Anterior cingulate cortex (tissue), 58 donors: ENCODE measurements at places on chromosomes 2 and 18.

DNA sequence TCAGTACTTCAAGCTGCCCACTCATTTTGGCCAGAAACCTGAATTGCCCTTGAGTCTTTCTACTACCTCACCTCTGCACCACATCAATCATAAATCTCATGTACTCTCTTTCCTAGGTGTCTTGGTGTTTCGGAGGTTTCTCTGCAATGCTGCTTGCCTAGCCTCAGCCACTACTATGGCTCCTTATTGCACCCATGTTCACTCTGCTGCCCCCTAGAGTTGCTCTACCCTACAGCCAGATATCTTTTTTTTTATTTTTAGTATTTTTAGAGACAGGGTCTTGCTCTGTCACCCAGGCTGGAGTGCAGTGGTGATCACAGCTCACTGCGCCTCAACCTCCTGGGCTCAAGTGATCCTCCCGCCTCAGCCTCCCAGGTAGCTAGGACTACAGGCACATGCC, 413.0 kb downstream of the PTPRM start:
- DNase-seq, result no peak

DNA sequence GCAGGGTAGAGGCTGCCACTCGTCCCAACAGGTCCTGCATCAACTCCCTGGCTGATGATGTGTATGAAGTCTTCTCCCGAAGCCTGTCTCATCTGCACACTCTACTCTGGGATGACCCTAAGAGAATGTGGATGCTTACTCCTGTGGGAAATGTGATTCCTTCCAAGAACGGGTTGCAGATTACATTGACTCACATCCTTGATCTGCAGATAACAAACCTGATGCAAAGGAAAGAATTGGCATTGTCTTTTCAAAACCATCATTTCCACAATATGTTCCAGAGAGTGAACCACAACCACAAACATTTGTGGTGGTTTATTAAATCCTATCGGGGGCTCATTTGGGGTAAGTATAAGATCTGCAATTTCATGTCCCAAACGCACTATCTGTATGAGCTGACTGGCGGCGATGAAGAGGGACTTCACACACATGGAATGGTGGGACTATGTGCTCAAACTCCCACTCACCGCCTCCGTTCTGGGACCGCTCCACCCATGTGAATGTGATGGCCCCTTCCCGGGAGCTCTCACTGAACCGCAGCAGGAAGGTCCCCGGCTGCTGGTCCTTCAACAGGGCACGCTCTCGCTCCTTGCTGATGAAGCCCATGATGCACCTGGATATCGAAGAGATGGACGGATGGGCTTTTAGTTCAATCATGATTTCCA, 35.5 kb downstream of the STAT1 start:
- no peak for DNase-seq

- no peak for DNase-seq
Measured at GRCh38 chr2:119192893-119193292, 30.7 kb upstream of the STEAP3 start.

DNA sequence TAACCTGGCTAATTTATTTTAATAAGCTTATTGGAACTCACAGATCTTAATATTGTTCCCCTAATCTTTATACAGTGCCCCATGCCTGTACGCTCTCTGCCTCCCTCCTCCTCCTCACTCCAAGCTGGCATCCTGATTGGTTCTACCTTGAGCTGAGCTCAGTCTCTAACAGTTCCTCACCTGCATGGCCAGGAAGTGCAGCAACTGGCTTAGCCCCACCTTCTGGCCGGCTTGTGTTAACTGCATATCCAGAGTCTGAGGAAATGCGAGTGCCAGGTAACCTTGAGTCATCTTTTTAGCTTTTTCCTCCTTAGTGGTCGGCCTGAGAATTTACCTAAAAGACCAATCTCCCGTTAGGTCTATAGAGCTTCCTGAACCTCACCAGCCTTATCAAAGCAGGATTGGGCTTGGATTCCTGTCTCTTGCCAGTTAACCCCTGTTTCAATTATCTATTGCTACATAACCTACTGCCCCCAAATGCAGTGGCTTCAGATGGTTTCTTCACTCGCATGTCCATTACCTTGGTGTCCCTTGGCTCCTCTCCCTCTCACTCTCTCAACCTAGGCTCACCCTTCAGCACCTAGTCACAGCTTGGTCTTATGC, 89.5 kb upstream of the STK39 start:
- no peak for DNase-seq

DNA sequence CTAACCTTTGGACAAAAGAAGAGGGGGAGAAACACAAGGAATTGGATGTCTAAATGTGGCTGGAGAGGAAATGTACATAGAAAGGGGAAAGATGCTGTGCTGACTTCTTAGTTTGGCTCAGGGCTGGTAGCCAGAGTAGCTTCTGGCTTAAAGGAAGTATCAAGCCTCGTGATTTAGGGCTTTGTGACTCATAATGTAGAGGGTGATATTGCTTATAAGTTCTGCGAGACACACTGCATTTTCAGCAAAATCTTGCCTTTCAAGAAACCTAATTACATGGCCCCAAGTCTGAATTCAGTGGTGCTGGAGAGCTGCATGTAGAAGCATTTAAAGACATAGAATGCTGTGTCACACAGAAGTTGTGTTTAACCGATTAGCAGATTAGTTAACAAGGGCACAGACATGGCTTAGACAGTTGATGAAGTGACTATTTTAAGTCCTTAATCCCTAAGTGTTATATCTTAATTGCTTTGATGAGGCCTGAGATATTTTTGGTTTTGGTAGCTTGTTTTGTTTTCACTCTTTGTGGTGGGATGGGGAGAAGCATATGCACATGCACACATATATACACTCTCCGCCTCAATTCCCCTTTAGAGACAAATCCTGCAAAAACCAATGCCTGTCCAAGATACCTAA, 66.4 kb downstream of the EPAS1 start:
- DNase-seq, result no peak

- DNase-seq, result no peak
Measured at GRCh38 chr2:160310118-160310828, 110.2 kb upstream of the ITGB6 start.

GRCh38 chr18:36772241-36772723, 56.5 kb downstream of the TPGS2 start:
- DNase-seq, result no peak

DNA sequence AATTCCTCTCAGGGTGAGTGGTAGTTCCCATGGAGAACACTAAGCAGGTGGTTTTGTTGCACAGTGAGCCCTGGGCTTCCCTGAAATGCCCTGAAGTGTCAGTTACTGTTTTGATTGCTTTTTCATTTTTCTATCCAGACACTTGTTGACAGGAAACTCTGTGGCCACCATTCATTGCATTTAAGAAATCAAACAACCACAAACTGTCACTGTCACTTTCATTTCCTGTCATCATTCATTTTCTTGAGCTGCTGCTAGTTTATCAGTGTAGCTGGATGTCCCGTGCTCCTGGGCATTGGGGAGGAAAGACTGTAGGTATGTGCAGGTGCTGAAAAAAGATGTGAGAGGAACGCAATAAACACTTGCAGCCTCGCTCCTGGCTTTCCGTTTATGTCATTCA, 891.6 kb upstream of the ZEB2 start:
- no peak for DNase-seq

DNA sequence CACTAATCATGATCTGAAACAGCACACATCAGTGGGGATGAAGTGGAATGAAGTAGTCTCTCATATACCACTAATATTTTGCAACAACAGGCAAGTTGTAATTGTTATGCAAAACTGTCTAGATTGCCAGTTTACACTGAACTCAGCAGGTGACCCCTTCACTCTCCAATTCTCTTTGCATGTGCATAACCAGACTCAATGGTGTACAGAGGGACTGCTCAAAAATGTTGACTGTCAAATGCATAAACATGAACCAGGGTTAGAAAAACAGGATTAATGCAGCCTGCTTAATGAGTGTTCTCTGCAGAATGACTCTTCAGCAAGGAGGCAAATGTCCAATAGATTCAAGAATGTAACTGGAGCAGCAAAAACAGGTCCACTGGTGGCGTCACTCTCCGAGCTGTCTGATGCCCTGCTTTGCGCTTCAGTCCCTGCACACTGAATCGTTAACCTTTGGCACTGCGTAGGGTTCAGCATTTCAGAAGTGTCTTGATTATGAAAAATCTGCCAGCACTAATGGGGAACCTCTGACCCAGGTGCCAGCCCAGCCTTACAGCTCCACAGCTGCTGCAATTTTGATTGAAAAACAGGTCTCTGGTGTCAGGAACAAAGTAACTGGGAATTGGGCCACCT, 209.3 kb downstream of the TDRD15 start:
- no peak for DNase-seq

DNA sequence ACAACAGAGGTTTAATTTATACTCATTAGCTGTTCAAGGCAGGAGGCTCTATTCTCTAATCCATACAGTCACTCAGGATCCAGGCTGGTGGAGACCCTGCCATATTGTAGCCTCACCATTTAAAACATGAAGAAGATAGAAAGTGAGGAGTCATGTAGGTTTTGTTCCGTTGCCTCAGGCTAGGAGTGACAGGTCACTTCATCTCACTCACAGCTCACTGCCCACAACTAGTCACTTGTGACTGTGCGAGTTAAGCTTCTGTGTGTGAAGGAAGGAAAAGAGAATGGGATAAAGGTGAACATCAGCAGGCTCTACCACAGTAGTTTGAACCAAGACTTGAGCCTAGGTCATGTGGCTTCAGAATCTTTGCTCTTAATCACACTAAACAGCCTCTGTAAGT, 9.0 kb upstream of the IGFBP2 start:
- DNase-seq, result no peak

- DNase-seq, result no peak
Measured at GRCh38 chr2:236120141-236120601, 48.0 kb downstream of the GBX2 start.

DNA sequence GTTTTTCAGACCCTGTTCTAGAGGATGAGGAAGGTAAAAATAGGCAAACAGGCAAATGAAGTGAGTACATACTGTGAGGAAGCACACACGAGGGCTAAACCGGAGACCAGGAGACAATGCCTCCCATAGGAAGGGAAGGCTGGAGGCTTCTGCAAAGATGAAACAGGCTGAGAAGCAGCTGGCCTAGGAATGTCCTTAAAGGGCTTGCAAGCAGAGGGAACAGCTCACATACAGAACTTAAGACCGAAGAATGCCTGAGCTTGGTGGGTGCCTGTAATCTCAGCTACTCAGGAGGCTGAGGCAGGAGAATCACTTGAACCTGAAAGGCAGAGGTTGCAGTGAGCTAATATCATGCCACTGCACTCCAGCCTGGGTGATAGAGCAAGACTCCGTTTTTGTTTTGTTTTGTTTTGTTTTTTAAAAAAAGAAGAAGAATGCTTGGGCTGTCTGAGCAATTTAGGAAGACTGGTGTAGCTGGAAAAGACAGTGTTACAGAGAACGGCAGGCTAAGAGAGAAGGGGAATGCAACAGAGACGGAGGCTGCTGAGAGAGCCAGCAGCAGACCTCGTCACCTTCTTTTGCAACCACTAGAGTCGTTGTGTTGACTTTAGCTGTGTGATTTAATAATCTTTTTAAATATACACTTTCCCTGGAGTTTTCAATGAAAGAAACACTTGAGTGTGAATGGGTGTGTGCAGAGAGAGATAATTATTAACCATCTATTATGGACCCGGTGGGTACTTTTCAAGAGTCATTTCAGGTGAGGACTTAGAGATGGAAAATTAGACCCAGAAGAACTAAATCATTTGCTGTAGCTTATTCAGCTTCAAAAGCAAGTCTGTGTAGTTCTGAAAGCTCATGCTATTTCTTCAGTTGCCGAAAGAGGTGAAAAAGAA, 232.8 kb downstream of the GALR1 start:
- no peak for DNase-seq

- DNase-seq, result no peak
Measured at GRCh38 chr2:235458839-235459273, 35.0 kb upstream of the AGAP1 start.
